NCI-H2171 treated with DMSO at 0.1 percent for 48 hours (cell line): ENCODE measurements at places on chromosomes 6 and 20.
A peak's percentile ranks its signal among the peaks of the same experiment; 100 is the strongest.

- DNase-seq: no peak
Measured at GRCh38 chr6:12297363-12298016, 7.3 kb downstream of the EDN1 start.

DNA sequence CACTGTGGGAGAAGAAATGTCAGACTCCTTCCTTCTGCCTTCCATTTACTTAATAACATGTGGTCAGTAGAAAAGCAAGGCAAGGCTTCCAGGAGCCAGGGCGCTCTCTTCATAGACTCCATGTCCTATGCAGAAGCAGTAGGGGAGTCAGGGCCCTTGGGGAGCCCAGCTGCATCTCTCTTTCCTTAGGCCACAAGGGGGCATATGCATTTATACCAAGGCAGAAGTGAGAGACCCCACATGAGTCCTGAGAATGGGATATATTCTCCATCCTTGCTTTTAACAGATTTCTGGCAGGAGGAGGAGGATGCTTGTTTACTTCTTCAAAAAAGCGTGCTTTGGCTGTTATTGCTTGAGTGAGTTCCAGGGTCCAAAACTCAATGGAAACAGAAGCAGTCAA lies 198.5 kb downstream of the HIVEP2 start:
- DNase-seq: peak; percentile 6

DNA sequence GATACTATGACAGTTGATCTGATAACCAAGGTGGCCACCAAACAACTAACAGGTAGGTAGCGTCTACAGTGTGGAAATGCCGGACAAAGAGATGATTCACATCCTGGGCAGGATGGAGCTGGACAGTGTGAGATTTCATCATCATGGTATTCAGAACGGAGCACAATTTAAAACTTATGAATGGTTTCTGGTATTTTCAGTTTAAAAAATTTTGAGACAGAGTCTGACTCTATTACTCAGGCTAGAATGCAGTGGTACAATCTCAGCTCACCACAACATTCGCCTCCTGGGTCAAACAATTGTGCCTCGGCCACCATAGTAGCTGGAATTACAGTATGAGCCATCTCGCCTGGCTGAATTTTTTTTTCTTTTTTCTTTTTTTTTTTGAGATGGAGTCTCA lies 43.8 kb downstream of the CEP57L1 start:
- DNase-seq: no peak

DNA sequence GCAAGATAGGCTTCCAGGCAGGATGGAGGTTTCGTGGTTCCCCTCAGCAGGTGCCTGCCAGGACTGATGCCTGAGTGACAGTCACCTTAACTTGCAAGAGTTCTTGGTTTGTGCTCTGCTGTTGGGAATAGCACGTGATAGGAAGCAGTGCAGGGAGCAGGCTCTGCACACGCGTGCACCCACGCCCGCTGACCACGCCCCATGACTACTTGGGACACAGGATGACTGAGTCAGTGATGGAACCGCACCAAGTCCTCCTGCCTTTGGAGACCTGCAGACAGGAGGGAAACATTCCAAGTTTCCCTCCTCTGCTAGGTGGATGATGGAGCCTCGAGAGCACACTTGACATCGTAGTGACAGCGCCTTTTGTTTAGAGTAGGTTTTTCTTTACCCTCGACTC lies 164.2 kb downstream of the DTNBP1 start:
- DNase-seq: no peak

- DNase-seq: peak; percentile 95
Measured at GRCh38 chr6:113994934-113995342, 24.0 kb upstream of the HDAC2 start.

- DNase-seq: peak; percentile 84
Measured at GRCh38 chr6:19408331-19408730, 428.8 kb upstream of the ID4 start.

GRCh38 chr6:111215131-111215530 lies 127.8 kb downstream of the SLC16A10 start:
- no peak for DNase-seq
